Neural progenitor cell (in vitro differentiated cells): ENCODE measurements at places on chromosomes 2 and 18. TPM values are rescaled to one million over a fixed set of nuclear protein-coding genes. Genes with fewer than 3 reads are reported as not detected.

DNA sequence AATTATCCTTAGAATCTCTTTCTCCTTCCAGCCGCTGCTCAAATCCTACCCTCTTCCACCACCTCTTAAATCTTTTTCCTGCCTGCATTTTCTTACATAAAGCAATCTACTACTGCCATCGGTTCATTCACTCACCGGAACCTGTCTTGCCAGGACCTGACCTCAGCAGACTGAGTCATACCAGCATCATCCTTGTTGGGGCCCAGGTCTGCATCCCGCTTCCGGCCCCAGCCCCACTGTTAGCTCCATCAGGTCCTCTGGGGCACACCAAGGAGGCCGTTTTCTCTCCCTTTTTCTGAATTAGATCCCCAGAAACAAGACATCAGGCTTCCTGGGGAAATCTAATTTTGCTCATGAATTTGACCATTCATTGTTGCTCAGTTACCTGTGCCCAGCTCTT is 42.7 kb upstream of the TGFA start:
- DNase-seq: no peak

Gene FNDC4
- total RNA-seq: 6.2 and 18.3 TPM in 2 replicates

DNA sequence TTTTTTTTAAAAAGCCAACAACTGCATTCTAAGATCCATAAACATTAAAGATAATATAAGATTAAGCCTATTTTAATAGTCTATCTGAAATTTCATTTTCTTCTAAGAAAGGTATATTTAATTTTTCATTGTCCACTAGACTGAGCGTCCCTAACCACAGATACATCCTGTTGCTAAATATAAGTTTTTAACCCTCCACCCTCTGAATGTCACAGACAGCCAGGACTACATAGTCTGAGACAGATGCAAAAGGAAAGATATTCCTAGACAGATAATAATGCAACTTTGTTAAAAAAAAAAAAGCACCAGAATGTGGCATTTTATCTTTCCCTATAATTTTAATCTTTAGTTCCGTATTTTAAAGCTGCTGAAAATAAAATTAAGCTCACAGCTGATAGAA is 114.6 kb downstream of the ZEB2 start:
- no peak for DNase-seq

- peak; percentile 65 for DNase-seq
Measured at GRCh38 chr2:16617282-16618266, 48.1 kb downstream of the CYRIA start.

DNA sequence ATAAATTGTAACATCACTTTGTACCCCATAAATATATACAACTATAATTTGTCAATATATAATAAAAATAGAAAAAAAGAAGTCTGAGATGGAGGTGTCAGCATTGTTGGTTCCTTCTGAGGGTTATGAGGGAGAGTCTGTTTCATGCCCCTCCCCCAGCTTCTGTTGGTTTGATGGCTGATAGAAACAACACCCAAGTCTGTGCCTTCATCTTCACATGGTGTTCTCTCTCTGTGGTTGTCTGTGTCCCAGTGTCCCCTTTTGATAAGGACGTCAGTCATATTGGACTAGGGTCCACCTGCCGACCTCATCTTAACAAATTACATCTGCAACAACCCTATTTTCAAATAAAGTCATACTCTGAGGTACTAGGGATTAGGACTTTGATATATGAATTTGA is 20.3 kb upstream of the EHBP1 start:
- no peak for DNase-seq
